ENCODE measurements at places on chromosomes 5 and 9. TPM values are rescaled to one million over a fixed set of nuclear protein-coding genes. Genes with fewer than 3 reads are reported as not detected.

GRCh38 chr9:129650680-129651235, 8.8 kb upstream of the ASB6 start:
- no peaks in the 10 kb centered on the region for H3K4me1 ChIP-seq
- H3K27me3 ChIP-seq = no peaks in the 10 kb centered on the region
- H3K27ac ChIP-seq = no peak overlapping the region
- peak; percentile 67 for DNase-seq
- no peak overlapping the region for H3K4me3 ChIP-seq

GRCh38 chr9:87290241-87291052, 207.2 kb upstream of the DAPK1 start:
- peaks cover under 1% of the 10 kb centered on the region for H3K4me1 ChIP-seq
- no peak overlapping the region for H3K27ac ChIP-seq
- DNase-seq = no peak

ANKHD1 gene
- total RNA-seq = 135 TPM

GGTA1 gene
- 7.4 TPM for total RNA-seq

All from upper lobe of left lung (tissue), 6 donors.